ENCODE measurements at places on chromosomes 4 and X.

GRCh38 chrX:78140206-78140605 is 756 bp upstream of the TAF9B start:
- no peak for DNase-seq

GRCh38 chrX:75989806-75990590 is 182.9 kb upstream of the PBDC1 start:
- DNase-seq, result no peak

DNA sequence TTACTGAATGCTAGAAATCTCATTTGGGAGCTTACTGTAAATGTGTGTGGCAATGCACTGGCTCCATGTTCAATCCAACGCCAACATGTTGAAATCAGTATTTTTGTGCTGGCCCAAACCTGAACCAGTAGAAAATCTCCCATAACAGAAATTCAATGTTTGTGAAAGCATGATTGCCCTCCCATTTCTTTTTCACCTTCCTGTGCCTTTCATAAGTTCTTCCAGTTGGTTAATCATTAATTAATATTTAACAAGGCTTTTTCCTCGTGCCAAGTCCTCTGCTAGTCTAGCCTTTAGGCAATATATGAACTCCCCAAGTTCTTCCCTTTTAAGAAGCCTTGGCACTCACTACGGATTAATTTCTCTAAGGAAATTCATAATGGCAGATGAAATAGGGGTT is 1.3 kb upstream of the PLS3 start:
- DNase-seq, result no peak

- DNase-seq, result no peak
Observed at GRCh38 chr4:14155803-14156202, 528.3 kb upstream of the BOD1L1 start.

DNA sequence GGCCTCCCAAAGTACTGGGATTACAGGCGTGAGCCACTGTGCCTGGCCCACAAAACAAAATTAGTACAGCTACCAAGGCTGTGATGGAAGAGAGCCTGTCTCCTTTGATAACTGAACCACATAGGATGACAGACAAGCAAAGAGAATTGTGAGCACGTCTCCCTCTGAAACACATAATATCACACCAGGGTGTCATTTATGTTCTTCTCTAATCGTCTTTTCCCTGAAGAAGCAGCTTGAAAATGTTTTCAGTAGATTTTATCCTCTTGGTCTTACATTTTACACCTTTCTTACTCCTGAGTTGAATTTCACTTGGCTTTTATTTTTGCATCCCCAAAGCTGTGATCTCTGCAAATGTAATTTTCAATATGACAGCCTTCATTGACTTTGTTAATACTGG is 67.8 kb downstream of the TENM3 start:
- DNase-seq, result no peak

GRCh38 chrX:134074151-134074550 is 88.8 kb upstream of the GPC3 start:
- no peak for DNase-seq

- DNase-seq, result no peak
Observed at GRCh38 chrX:24661292-24661691, 14.1 kb upstream of the PCYT1B start.

DNA sequence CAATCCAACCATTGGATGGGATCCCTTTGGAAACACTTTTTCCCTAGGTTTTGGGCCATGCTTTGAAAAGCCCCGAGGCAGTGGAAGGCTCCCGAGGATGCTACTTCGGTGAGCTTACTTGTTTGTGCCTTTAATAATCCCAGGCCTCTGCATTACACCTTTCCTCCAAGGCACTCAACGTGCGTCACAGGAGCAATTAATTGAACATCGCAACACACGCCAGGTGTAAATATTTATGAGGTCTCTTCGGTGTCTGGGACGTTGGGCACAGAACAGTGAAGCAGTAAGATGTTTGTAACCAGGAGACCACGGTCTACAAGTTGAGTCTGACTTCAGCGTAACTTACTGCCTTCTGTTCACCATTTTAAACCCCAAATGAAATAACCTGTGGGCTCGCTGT is 97.3 kb downstream of the CLNK start:
- DNase-seq, result no peak

- DNase-seq, result no peak
Observed at GRCh38 chrX:30607155-30607554, 29.6 kb upstream of the TASL start.

GRCh38 chrX:11424903-11425674 is 131.9 kb downstream of the AMELX start:
- DNase-seq, result no peak

DNA sequence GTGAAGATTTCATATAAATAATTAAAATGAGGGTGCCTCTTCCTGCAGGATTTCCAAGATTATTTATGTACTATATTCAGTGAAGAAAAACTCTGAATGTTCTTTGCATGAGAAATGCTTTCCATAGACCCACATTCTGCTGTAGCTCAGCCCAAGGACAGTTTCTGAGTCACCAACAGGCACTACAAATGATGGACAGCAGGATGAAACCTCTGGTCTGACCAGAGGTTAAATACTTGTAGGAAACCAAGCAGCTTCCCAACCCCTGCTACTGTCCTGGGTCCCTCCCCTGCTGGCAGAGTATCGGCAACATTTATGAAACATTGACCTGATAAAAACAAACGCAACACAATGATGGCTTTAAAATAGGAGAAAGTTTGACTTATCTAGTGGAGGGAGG is 73.1 kb downstream of the CXXC4 start:
- peak; percentile 3 for DNase-seq

GRCh38 chr4:151901631-151902030 is 140.8 kb upstream of the GATB start:
- DNase-seq, result no peak

DNA sequence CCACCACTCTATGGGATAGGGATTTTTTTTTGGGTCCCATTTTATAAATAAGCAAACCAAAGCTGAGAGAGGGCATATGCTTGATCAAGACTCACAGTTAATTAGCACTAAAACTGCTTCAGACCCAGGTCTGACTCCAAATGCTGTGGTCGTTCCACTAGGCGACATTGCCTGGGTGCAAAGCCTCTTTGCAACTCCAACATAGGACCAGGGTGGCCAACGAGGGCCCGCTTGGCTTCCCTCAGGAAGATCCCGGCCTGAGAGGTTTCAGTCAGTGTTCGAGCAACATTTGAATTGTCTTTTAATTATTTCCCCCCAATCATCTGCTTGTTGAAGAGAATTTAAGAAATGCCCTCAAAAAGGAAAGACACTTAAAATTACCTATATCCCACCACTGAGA is 11.2 kb downstream of the PJA1 start:
- DNase-seq, result no peak

DNA sequence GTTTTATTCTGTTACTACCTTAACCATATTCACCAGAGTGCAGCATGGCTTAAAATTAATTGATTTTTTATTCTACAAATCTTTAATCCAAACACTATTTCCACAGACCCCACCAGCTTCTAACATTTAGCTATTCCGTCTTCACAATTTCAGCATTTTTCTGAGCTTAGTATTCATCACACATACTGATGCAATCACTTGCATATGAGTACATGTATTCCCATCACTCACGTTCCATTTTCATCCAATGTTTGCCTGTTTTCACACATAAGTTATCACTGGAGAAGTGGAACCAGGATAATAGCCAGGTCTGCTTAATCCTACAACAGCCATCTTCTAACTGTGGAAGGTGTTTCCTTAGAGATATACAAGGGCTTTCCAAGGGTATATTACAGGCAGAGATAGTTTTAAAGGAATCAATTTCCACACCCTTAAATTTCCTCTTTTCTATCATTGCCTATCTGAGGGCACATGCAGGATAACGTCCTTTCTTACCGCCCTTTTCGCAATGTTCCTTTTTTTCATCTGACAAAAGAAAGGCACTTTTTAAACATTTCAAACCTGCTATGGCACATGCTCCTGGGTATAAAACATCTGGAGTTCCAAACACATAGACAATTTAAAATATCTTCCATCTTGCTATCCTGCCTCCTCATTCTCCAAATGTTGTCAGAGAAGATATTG is 115.8 kb downstream of the CORIN start:
- DNase-seq, result no peak

DNA sequence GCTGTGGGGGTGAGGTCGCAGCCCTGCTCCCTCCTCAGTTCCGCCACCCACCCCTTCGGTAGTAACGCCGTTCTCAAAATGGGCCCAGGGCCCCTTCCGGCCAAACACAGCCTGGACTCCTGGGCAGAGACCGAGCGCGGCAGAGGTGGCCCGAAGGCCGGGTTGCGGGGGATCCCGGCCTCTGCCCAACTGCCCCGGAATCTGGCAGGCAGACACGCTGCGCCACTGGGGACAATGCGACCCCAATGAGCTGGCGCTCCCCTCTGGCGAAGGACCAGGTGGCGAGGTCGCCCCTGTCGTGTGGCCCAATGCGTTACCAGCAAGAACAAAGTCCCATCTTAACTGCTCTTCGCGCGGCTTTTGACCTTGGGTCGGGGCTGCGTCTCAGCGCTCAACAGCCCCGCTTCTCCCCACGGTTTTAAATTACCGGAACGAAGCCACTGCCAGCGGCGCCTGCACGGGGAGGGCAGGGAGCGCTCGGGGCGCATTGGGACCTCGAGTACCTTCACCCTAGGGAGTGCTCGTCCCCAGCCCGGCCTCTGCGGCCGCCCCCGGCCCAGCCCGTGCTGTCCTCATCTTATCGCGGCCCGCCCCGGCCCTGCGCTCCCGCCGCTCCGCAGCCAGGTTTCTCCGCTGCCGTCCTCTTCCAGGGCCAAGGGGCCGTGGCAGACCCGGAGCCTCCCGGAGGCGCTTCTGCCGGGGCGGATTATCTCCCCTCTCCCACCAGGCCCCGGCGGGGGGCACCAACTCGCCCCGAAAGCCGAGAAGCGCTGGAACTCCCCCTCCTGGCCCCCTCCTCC is 22.2 kb upstream of the HMX1 start:
- no peak for DNase-seq

DNA sequence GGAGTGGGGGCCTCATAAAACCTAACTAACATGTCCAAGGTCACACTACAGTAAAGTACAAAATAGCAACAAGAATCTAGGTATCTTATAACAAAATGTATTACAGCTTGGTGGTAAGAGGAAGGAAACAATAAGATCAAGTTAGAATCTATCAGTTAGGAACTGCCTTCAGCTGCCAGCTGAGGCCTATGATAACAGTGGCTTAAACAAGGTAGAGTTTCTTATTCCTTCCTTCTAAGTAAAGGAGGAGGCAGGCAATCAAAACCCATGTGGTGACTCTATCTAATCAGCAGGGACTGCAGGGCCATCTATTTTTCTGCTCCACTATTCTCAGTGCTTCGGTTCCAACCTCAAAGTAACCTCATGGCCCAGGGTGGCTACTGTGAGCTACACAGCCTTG is 10.9 kb downstream of the SH3D19 start:
- no peak for DNase-seq

DNA sequence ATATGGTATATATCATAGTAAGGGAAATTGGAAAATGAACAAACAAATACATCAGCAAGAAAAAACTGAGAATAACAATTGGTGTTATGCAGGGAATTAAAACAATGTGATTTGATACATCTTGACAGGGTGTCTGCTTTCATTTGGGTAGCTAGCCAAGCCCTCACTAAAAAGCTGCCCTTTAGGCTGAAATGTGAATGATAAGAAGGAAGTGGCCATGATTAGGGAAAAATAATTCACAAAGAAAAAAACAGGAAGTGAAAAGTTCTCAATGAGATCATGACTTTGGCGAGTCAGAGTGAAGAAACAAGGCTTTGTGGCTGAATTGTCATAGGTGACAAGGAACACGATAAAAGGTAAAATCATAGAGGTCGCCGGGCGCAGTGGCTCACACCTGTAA is 675.8 kb upstream of the SLIT2 start:
- DNase-seq, result no peak

GRCh38 chr4:47075262-47075661 is 43.9 kb downstream of the GABRB1 start:
- DNase-seq, result no peak

DNA sequence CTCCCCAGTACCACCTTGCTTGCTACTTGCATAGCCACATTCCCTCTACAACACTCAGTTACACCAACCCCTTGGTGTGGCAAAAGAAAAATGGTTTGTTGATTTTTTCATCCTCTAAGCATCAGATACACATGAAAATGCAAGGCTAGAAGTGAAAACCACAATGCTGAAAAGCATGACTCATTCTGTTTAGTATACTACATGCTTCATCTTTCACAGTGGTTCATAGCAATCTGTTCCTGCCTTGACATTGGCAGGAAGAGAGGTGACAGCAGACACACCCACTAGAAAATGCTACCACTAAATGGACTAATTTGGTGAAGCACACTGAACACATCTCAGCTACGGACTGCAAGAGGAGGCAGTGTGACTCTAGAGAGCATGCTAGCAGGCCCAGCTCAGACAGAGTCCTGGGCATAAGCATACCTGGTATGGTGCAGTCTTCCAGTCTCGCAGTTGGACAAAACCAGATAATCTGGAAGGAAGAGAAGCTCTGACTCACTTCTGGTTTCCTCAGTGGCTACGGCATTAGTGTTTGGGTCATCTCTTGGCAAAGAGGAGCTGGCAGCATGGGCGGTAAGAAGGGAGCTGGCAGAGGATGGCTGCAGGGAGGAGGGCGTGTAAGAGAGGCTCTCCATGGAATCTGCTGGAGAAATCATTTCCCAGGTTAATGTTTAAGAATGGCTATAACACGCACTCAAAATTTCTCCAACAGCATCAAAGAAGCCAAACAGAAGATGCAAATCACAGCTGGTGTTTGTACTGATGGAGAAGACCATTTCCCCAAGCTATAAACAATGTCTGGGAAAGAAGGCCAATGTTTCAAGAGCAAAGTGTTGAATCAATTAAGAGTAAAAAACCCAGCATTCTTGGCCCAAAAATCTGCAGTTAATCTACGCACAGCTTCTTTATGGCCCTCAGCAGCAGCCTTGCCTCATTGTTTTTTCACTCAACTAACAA is 37.8 kb downstream of the GAB3 start:
- peak; percentile 60 for DNase-seq

DNA sequence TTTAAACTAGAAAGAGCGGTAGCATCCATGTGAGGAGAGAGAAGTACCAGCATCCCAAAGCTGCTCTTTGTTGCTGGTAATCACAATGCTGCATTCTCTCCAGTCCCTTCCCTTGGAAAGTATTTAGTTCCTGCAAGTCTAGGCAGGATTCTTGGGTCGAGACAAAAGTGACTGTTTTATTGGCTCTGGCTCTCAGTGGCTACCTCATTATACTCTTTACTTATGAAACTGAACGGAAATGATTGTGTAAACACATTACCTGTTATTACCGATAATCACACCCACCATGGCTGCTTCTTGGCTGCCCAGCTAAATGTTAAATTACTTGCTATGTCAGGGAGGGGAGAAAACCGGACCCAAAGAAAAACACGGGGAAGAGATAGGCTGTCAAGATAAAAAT is 26.2 kb downstream of the ATXN3L start:
- DNase-seq, result peak; percentile 3

- no peak for DNase-seq
Observed at GRCh38 chrX:925652-926061, 286.8 kb downstream of the CRLF2 start.

- DNase-seq, result no peak
Observed at GRCh38 chr4:62285026-62285425, 1084.9 kb downstream of the ADGRL3 start.

DNA sequence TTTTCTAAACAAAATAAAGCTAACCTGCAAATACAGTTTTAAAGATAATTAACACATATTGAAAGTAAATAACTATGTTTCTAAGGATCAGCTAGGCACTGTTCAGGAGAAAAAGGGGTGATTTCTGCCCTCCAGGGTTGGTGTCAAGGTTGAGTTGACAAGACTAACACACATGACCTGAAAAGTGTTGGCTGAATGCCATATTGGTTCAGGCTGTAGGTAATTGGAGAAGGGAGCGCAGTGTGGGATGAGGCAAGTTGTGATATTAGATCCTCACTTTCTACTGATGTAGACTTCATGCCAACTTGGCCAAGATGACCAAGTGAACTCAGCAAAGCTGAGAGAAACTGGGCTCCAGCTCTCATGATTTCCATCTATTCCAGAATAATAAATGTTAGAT is 42.2 kb downstream of the PPM1K start:
- DNase-seq, result no peak

All from urothelium cell line (cell line).